ENCODE measurements at places on chromosomes 1 and 21.

- DNase-seq = peak; percentile 30
These were observed 79.9 kb upstream of the LYST start for GRCh38 chr1:235946571-235946981.

DNA sequence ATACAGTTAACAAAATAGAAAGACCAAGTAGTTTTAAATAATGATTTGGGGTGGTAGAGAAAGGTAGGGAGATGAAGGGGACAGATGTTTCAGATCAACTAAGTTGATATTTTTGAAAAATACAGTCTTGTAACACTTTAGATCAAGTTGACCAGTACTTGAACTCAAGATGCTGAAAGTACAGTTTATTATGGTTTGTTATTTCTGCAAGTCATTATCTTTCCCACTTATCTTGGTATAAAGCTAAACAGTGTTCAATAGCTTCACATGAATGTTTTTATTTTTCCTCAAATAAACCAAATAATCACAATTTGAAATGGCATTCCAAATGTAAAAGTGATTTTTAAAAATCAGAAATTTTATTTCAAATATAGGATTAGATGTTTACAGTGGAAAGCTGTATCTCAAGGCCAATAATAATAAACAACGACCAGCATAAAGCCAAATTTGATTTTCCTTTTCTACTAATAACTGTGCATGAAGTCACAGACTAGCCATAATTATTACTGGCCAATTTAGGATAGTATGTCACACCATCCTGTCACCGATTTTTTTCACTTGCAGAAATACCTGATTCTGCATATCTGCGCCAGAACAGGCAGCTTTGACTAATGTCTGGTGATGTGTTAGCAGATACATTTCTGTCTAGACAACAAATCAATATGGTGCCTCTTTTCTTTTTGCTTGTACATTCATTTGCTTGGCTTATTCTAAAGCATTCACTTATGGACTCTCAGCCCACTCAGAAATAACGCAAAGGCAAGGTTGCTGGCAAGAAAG lies 320.2 kb downstream of the TM2D1 start:
- no peak for DNase-seq

DNA sequence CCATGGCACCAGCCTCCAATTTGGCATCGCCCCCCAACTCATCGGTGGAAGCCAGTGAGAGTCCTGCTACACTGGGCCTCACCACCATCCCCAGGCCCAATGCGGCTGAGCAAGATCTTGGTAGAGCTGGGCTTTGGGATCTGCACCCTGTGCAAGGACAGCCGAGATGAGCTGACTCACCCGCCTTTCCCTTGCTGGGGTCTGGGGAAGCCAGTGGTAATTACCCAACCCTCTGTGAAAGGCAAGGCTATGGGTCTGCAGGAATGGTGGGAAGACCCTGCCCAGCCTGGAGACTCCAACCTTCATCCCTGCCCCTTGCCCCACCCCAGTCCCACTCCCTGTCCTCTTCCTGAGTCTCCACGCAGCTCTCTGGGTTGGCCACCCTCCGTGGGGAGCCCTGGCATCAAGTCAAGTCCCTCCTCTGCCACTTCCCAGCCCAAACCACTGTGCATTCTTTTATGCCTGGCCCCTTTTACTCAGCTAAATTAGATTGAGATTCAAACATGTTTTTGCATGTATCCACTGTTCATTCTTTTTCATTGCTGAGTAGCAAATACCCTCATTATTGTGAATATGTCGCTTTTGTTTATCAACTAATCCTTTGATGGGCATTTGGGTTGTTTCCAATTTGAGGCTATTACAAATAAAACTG lies 8.8 kb downstream of the SMCP start:
- no peak for DNase-seq

GRCh38 chr1:52296345-52296744 lies 69.7 kb downstream of the CC2D1B start:
- DNase-seq = no peak

DNA sequence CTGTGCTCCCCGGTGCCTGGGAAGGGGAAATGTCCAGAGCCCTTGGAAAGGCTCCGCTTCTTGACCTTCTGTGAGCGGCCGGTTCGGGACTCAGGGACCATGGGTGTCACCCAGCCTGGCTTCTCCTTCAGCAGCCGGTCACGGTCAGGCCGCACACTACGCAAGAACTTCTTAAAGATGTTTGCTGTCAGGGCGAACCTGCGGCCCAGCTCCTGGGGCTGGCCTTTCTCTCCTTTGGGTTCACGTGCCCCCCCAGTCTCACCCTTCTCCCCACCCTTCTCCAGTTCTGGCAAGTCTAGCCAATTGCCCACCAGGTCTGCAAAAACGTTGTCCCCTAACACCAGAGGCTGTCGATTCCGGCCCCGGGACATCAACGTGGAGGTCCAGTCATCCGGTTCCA lies 12.1 kb downstream of the INKA2 start:
- DNase-seq = no peak

GRCh38 chr1:81125672-81126071 lies 675.1 kb upstream of the ADGRL2 start:
- DNase-seq = no peak

GRCh38 chr21:36661511-36662309 lies 37.2 kb upstream of the SIM2 start:
- DNase-seq = no peak

DNA sequence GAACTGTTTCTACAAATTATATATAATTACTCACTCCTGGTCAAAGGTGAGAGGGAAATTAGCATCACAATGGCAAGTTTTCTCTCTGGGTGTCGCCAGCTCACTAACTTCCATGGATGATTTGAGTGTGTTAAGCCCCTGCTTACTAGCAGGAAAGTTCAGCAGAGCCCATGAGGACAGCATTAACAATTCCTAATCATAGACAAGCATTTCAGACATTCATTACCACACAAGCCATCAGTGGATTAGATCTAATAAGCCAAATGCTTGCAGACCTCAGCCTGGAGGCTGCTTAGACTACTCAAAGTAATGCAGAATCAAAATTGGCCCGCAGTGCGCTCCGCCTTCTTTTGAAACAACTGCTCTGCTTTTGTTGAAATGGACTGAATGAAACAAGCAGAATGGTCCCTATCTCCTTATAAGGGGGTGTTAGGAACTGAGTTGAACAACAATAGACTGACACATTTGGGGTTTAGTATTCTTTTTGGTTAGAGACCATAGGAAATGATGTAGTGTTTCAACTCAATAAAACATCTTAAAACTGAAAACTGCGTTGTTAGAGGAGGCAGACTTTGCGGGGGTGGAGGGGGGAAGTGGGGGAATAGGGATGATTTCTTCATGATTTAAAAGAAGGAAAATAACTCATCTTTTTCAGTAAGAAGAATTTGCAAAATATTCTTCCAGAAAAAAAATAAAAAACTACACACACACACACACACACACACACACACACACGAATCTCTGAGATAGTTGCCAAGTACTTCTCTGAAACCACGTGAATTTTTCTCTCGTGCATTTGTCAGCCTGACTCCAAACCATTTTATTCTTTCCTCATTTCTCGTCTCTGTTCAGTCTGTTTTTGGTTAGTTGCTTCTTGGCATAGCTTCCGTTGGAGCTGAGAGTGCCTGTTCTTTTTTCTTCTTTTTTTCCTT lies 54.6 kb downstream of the GORAB start:
- DNase-seq = no peak

DNA sequence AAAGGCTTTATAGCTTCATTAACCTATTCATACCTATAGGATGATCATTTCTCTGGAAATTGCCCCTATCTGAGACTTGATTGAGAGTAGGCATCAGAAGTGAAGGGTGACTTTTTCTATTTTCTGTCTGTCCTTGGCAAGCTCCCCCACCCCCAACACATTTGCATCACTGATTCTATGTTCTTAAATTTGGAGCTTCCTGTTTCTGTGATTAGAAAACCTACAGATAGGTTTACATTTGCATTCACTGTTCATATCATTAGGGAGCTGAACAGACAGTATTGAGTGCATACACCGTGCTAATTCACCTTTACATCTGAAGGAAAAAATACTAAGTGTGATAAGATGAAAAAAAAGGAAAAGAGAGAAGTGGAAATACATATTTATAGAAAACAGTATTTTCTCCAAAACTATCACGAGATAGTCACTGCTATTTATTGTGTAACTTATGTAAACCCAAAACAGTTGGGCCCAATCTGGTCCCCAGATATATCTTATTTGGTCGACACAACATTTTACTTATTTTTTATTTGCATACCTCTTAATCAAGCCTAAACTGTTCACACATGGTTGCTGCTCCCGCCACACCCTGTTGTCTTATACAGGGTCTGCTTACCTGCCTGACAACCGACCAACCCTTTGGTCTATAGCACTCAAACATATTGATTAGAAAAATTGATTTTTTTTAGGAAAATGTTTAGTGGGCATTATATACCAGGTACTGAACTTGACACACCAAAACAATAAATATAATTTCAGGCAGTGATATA lies 218.8 kb downstream of the NTNG1 start:
- DNase-seq = no peak

Data from non-pigmented ciliary epithelial cell (primary cell).